ENCODE measurements at places on chromosomes 11 and 22. TPM values are rescaled to one million over a fixed set of nuclear protein-coding genes. Genes with fewer than 3 reads are reported as not detected.

- no peak for DNase-seq
Measured at GRCh38 chr22:42768385-42769035, 47.8 kb upstream of the A4GALT start.

TREH gene
- not detected for total RNA-seq

- no peak for DNase-seq
Measured at GRCh38 chr11:130653838-130654636, 205.6 kb downstream of the ADAMTS15 start.

DNA sequence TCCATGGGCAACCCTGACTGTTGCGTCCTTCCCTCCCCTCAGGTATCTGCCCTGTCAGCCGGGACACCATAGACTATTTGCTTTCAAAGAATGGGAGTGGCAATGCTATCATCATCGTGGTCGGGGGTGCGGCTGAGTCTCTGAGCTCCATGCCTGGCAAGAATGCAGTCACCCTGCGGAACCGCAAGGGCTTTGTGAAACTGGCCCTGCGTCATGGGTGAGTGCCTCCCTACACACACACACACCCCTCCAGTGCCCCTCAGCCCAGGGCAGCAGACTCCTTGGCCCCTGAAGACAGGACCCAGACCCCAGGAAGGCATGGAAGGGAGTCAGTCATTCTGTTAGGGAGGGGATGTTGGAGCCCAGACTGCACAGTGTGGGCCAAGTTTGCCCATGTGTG lies 17.9 kb upstream of the UVRAG start:
- DNase-seq: no peak

- DNase-seq: no peak
Measured at GRCh38 chr11:26231252-26231661, 100.7 kb upstream of the ANO3 start.

DNA sequence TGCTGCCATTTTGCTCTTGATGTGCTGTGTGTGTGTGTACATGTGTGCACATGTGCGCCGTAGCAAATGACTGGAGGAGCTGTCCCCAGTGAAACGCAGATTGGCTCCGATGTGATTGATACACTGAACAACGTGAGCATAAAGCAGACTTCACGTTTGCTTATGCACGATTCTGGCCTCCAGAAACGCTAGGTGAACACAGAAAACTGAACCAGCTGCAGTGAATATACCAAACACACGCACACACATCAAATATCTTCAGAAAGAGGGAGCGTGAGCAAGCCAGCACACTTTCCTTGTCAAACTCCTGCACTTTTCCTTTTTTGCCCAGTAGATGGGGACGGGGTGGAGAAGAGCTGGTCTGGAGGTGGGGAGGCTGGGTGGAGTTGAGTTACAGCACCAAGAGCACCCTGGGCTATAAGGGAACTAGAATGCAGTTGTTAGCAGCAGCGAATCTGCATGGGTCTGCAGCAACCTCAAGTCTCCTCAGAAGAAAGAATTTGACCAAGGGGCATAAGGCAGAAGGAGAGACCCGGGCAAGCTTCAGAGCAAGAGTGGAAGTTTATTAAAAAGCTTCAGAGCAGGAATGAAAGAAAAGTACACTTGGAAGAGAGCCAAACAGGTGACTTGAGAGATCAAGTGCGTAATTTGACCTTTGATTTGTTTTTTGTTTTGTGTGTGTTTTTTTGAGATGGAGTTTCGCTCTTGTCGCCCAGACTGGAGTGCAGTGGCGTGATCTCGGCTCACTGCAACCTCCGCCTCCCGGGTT lies 77.8 kb upstream of the CADM1 start:
- peak; percentile 22 for DNase-seq

DNA sequence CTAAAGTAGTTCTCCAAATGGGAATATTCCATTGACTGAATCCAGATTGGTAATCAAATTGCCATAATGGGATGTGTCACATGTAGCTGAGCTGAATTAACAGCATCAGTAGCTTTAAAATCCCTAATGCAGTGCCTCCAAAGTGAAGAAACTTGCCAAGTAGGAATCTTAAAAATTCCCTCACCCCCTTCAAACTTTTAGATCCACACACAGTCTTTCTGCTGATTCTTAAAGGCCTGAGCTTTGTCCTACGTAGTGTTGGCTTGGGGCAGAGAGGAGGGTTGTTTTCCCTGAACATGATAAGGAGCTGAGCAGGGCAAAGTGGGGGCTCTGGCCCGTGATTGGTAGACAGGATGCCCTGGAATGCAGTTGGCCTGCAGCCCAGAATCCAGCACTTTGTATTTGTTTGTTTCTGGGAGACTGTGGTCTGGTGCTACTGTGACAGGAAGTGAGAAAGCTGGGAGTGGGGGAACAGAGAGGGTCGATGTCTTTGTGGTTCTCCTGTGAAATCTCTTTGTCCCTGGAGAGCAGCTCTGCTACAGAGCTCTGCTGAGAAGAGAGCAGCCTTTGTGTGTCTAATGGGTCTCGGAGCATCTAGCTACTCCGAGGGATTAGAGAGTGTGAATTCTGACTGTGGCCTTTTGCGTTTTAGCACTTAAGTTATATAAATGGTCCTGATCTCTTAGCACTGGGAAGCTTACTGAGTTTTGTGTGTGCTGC lies 16.9 kb downstream of the CTNND1 start:
- DNase-seq: peak; percentile 80

DNA sequence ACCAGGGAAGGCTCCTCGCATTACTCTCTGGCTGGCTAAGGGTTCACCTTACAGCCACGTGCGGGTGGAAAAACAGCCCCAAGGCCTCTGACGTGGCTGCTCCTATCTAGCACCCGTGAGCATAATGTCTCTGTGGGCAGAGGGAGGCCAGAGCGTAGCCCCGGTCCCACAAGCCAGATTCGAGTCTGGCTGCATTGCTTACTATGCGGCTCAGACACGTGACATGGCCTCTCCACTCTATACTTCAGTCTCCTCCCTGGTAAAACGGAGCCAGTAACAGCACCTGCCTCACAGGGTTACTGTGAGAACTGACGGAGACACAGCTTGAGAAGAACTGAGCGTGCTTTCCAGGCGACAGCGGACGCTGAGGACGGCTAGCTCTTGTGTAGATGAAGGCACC lies 105.8 kb upstream of the BID start:
- no peak for DNase-seq

DNA sequence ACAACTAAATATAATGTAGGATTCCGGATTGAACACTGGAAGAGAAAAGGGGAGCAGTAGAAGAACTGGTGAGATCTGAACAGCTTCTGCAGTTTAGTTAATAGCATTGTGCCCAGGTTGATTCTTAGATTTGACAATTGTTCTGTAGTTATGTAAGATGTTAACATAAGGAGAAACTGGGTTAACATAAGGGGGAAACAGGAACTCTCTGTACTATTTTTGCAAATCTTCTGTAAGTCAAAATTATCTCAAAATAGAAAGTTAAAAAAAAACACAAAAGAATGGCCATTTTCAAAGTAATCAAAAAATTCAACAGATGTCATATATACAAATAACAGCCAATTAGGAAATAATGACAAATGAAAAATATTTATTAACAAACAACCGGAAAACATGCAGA lies 18.7 kb upstream of the LRP5 start:
- no peak for DNase-seq

GRCh38 chr11:441418-442274 lies at the start of gene ANO9:
Gene ANO9 (minus strand): TSS chr11:442011. CDS start chr11:441926, 85 bp downstream.
- peak; percentile 65 for DNase-seq

GRCh38 chr11:77406396-77406795 lies 67.5 kb downstream of the PAK1 start:
- no peak for DNase-seq

CDC42BPG gene
- 21.6 TPM for total RNA-seq

MMP11 gene
- total RNA-seq: 16.5 TPM

DNA sequence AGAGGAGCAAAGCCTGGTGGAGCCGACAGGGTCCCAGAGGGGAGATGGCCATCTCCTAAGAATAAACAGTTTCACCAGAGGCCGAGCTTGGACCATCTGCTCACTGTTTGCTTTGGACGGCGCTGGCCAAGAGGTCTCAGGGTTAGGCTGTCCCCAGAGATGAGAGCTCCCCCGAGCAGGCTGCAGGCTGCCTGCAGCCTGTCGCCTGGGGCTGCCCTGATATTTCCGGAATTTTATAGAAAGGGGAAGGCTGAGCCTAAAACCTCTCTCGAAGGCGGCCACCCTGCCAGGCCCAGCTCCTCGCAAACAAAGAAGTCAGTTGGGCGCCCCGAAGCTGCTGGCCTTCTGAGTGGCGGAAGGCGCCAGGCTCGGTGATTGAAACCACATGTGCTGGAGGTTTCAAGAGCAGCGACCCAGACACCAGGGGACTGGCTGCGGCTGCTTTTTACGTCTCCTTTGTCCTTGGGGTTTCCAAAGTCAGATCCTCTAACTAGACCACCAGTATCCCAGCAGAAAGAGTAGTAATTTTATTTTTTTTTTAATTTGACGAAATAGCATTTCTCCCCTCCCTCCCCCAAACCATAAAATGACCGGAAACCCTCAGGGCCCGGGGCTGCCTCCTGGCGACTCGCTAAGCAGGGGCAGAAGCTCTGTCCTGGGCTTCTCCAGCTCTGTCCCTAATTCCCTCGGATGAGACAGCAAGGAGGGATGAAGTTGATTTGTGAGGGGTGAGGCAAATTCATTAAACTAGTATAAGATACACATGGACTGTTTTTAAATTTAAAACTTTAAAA lies 57.4 kb downstream of the CLMP start:
- peak; percentile 78 for DNase-seq

DNA sequence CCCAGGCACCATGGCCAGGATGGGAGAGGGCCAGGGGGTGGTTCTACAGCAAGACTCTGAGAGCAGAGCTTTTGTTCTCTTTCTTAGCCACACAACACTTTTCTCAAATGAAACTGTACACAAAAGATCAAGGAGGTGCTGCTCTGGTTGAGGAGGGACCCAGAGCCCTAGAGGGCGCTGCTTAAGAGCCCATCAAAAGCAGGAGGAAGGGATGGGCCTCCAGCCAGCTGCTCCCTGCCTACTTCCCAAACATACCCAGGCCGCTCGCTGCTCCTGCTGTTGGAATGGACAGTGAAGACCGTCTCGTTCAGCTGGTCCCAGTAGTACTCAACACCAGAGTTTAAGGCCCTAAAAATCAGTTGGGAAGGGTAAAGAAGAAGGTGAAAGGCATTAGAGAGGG lies 18.4 kb upstream of the CHRM4 start:
- DNase-seq: peak; percentile 68

DNA sequence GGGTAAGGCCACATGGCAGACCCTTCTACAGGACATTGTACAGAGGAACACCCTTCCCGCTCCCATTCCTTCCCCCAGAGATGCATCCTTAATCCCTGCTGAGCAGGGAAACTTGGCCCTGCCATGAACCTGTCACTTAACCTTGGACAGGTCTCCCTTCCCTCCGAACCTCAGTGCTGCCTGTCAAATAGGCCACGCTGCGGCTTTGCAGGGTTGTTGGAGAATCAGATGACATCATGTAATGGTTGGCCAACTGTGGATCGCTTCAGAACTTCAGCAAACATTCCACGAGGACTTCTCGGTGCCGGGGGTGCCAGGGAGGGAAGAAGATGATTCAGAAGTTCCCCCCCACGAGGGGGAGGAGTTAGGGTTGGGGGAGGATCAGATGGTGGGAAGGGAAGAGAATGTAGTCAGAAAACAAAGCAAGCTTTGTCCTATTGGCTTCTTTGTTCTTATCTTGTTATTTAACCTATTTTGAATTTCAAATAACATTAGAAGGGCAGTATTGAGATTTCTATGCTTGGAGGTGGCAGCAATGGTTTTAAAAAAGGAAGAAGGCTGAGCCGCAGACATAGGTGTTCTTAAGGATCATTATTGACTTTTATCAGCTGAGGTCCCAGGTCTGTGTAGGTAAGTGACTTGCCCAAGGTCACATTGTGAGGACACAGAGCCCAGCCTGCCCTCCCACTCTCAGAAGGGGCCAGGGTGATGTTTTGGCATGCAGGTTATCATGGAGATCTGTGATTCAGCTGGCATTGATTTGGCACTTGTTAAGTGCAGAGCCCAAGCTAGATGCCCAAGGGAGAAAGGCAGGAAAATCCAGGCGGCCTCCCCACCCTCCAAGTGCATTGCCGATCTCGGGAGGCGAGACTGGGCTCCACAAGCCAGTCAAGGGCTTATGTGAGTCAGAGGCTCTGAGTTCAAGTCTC lies 3.1 kb downstream of the CDC42EP1 start:
- no peak for DNase-seq

KRTAP5-11 gene
- total RNA-seq: not detected

GRCh38 chr11:75201771-75202170 lies 38.8 kb upstream of the TPBGL start:
- DNase-seq: no peak

GRCh38 chr22:23236440-23237184 lies 56.3 kb downstream of the BCR start:
- DNase-seq: no peak

- no peak for DNase-seq
Measured at GRCh38 chr22:44672632-44673031, 29.4 kb upstream of the PRR5 start.

DNA sequence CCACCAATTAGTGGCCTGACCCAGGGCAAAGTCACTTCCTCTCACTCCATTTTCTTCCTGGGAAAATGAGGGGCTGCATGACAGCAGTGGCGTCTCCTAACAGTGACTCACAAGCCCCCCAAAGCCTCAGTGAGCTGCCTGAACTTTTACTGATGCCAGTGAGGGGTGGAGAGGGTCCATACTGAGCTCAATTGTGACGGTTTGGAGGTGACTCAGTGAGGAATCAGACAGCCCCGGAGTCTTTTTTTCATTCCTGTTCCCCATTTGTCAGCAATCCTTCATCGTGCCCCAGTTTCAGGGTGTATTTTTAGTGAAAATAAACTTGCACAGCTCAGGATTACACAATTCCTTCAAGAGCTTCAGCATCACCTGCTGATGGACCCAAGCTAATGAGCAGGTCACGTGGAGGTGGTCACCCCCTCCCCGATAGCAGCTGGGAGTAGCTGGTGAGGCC lies 30.1 kb upstream of the RASD2 start:
- DNase-seq: no peak

SHISAL1 gene
- total RNA-seq: 2.7 TPM

DNA sequence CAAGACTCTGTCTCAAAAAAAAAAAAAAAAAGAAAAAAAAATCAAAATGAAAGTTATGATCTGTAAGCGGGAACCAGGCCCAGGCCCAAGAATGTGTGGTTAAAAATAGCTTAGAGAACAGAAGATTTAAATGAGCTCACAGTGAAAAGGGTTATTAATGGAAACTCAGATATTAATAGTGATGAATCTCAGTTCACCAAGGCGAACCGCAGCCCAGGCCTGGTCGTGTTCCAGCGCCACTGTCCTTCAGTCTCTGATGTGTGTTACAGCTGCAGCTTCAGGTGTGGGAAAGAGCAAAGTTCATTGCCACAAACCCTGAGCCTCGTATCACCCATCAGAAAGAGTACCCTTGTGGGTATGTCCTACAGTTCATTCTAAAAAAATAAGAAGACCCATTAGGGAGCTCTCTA lies 107.1 kb downstream of the GAB2 start:
- no peak for DNase-seq

- DNase-seq: no peak
Measured at GRCh38 chr11:37503411-37504059, 905.5 kb upstream of the RAG2 start.

ZMAT5 gene
- total RNA-seq: 17.2 TPM

GRCh38 chr11:78010304-78010703 lies 12.8 kb downstream of the KCTD14 start:
- DNase-seq: no peak

All from WTC11 (cell line).